ENCODE measurements at places on chromosomes 5 and 9.

GRCh38 chr5:168793841-168794837, 215.0 kb upstream of the PANK3 start:
- peak; percentile 41 for DNase-seq

- no peak for DNase-seq
Measured at GRCh38 chr5:8560776-8561175, 691.8 kb downstream of the MTRR start.

GRCh38 chr5:67014957-67015400, 181.6 kb downstream of the CD180 start:
- no peak for DNase-seq

- DNase-seq = peak; percentile 95
Measured at GRCh38 chr5:111948092-111948841, 191.3 kb upstream of the NREP start.

GRCh38 chr5:10556289-10556807, 7.5 kb upstream of the ANKRD33B start:
- DNase-seq = peak; percentile 69

DNA sequence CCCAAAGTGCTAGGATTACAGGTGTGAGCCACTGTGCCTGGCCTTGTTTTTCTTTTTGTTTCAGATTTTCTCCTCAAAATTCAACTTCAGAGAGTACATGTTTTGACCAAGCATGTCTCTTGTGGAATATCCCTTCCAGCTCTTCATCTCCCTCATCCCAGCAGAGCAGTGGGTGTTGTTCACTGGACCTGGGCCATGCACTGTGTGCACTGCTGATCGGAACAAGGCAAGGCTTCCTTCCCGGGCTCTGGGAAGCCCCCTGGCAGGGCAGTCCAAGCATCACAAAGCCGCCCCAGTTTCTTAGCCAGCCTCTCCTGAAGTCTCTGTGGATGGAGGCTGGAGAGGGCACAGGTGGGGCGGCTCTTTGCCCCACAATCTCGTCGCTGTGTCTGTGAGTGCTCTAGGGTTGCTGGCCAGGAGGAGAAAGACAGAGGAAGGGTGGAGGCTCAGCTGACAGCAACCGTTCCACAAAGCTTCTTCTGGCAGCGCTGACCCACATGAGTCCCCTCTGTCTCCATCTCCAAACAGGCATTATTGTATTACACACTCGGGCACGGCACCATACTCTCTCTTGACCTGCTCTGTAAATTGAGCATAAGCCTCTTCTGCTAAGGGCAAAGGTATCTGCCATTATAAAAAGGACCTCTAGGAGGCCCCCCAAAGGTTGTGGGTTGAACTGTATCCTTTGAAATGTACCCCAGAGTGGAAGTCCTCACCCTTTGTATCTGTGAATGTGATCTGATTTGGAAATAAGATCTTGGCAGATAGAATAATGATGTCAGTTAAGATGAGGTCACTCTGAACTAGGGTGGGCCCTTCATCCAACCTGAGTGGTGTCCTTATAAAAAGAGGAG, 89.6 kb downstream of the TARS1 start:
- DNase-seq = no peak

DNA sequence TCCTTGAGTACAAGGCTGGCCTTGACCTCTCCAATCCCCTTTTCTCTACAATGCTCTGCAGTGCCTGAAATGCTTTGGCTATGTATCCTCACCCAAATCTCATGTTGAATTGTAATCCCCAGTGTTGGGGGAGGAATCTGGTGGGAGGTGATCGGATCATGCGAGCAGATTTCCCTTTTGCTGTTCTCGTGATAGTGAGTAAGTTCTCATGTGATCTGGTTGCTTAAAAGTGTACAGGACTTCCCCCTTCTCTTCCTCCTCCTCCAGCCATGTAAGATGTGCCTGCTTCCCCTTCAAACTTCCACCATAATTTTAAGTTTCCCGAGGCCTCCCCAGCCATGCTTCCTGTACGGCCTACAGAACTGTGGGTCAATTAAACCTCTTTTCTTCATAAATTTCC, 28.5 kb upstream of the AKNA start:
- no peak for DNase-seq

DNA sequence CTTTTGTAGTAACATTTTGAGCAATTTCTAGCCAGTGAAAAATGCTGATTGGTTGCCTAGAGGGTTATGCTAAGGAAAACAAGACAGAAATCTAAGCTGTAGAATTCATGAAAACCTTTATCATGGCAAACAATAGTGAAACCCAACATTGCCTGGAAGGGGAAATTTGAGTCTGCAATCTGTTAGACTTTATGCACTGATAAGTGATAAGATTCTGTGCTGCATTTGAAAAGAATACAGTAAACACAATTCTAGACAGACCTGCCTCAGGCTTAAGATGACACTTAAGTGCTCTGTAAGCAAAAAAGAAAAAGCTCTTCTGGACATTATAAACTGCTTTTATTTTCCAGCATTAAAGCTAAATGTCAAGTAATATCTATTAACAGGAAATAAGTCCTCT, 519.3 kb downstream of the ISL1 start:
- DNase-seq = no peak

- no peak for DNase-seq
Measured at GRCh38 chr9:130665431-130666392, 1.3 kb downstream of the PRDM12 start.

DNA sequence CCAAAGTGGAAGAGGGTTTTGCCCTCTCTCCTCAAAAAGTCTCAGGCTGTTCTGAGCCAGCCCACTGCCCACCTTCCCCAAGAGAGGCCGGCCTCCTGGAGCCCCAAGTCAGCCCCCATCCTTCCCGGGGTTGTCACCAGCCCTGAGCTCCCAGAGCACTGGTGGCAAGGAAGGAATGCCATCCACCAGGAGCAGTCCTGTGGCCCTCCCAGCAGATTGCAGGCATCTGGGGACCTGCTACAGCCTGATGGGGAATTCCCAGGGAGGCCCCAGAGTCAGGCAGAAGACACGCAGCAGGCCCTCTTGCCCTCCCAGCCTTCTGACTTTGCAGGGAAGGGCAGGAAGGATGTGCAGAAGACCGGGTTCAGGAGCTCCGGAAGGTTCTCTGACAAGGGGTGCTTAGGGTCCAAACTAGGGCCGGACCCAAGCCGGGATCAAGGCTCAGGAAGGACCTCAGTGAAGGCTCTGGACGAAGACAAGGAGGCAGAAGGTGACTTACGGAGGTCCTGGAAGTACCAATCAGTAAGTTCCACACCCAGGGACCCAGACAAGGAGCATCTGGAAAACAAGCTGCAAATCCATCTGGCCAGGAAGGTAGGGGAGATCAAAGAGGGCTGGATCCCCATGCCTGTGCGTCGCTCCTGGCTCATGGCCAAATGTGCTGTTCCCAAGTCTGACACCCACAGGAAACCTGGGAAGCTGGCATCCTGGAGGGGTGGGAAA, 3.7 kb downstream of the SPATA31E1 start:
- no peak for DNase-seq

- no peak for DNase-seq
Measured at GRCh38 chr5:131965826-131966415, 20.5 kb upstream of the MEIKIN start.

DNA sequence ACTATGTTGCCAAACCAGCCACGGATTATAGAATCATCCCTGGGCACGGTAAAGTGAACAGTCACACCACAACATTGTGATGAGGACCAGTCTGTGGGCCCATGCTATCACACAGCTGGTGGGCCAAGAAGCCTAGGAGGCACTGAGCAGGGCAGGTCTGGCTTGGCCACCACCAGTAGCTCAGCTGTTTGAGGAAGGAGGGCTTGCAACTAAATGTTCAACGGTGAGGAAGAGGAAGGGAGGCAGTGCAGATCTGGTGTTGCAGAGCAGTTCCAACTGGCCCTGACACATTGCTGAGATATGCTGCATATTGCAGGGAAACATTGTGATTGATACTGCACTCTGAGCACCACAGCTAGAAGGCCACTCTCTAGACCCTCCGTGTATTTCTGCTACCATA, 77.9 kb upstream of the ATG10 start:
- DNase-seq = no peak
